Upper lobe of left lung (tissue), 6 donors: ENCODE measurements at places on chromosomes 7 and 10. TPM values are rescaled to one million over a fixed set of nuclear protein-coding genes. Genes with fewer than 3 reads are reported as not detected.

GRCh38 chr7:37297546-37297945 lies 151.1 kb downstream of the ELMO1 start:
- no peaks in the 10 kb centered on the region for H3K4me1 ChIP-seq
- no peak overlapping the region for H3K27ac ChIP-seq
- H3K4me3 ChIP-seq = no peak overlapping the region
- no peaks in the 10 kb centered on the region for H3K36me3 ChIP-seq
- DNase-seq = no peak

The RAB19 gene
- total RNA-seq = 6.2 TPM

DNA sequence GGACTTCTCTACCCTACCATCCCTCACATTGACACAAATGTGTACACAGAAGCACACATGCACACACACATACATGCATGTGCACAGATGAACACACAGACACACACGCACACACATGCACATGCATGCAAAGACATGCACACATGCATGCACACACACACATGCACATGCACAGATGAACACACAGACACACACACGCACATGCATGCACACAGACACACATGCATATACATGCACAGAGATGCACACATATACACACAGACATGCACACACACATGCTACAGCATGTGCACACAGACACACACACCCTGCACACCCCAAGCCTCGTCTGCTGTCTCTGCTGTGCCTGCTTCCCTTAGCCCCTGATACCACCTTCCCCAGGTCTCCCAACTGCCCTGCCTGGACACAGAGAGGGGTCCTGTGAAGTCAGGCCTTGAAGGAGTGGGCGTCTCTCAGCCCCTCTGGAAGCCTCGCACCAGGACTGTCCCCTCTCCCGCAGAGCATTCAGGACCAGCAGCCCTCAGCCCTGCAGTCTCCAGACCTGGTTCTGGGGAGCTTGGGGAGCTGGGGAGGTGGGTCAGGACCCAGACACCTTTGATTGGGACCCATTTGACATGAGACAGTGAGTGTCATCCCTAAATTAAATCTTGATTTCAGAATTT lies 181.8 kb downstream of the DNAJB6 start:
- no peak overlapping the region for H3K4me3 ChIP-seq
- H3K27ac ChIP-seq = no peak overlapping the region
- no peak for DNase-seq
- no peaks in the 10 kb centered on the region for H3K4me1 ChIP-seq
- H3K36me3 ChIP-seq = no peaks in the 10 kb centered on the region
- no peaks in the 10 kb centered on the region for H3K27me3 ChIP-seq

The CALU gene
- 73.5 TPM for total RNA-seq

The C10orf53 gene
- total RNA-seq = not detected

The CPA1 gene
- not detected for total RNA-seq

The SHLD2 gene
- 19.8 TPM for total RNA-seq

GRCh38 chr10:69049566-69049961 lies 38.3 kb upstream of the SRGN start:
- H3K27me3 ChIP-seq = no peaks in the 10 kb centered on the region
- H3K4me3 ChIP-seq = no peak overlapping the region
- DNase-seq = no peak

The LHPP gene
- total RNA-seq = 16.5 TPM

GRCh38 chr10:98316170-98316569 lies 48.2 kb upstream of the LOXL4 start:
- peaks cover 13% of the 10 kb centered on the region for H3K4me1 ChIP-seq
- peak; percentile 35 for DNase-seq
- no peaks in the 10 kb centered on the region for H3K36me3 ChIP-seq
- H3K27ac ChIP-seq = no peak overlapping the region
- no peak overlapping the region for H3K4me3 ChIP-seq

The OPN4 gene
- not detected for total RNA-seq

GRCh38 chr10:132319853-132320653 lies 11.9 kb upstream of the LRRC27 start:
- peaks cover 6% of the 10 kb centered on the region for H3K4me1 ChIP-seq
- no peak for DNase-seq
- H3K27me3 ChIP-seq = no peaks in the 10 kb centered on the region

- H3K27ac ChIP-seq = no peak overlapping the region
Measured at GRCh38 chr10:30755441-30755953, 125.9 kb upstream of the LYZL2 start.

DNA sequence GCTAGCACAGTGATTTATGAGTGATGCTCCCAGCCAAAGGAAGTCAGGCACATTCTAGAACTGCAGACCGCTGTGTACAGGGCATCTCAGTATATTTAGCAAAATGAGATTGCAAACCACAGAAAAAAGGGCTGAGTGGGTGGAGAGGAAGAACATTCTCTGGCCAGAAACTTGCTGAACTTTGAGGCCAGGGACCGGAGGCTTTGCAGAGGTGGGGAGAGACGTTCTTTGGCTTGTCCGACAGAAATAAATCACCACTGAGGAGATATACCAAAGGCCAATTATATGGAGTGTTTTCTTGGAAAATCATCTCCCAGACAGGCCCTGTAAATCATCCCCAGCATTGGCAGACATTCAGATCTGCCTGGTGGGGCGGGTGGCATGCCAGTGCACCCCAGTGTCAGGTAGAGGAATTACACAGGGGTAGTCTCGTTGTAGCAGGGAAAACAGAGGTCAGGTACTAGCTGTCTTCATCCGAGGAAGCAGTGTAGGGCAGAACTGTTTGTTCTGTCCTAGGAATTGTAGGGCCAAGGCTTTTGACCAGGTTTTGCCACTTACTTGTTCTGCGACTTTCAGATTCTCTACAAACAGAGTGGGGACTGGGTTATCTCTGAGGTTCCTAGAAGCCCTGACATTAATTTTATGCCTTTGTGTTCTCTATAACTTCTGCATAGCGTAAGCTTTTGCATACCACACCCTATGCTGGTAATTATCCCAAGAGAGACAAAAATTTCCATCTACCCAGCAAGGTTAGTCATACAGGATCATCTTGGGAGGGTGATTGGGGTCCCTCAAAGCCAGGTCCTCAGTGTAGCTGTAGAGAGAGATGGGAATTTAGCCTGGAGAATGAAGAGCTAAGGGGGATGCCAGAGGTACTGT lies 655.6 kb downstream of the LRMDA start:
- H3K27me3 ChIP-seq = no peaks in the 10 kb centered on the region
- no peak for DNase-seq
- peaks cover 9% of the 10 kb centered on the region for H3K4me1 ChIP-seq
- no peaks in the 10 kb centered on the region for H3K36me3 ChIP-seq

DNA sequence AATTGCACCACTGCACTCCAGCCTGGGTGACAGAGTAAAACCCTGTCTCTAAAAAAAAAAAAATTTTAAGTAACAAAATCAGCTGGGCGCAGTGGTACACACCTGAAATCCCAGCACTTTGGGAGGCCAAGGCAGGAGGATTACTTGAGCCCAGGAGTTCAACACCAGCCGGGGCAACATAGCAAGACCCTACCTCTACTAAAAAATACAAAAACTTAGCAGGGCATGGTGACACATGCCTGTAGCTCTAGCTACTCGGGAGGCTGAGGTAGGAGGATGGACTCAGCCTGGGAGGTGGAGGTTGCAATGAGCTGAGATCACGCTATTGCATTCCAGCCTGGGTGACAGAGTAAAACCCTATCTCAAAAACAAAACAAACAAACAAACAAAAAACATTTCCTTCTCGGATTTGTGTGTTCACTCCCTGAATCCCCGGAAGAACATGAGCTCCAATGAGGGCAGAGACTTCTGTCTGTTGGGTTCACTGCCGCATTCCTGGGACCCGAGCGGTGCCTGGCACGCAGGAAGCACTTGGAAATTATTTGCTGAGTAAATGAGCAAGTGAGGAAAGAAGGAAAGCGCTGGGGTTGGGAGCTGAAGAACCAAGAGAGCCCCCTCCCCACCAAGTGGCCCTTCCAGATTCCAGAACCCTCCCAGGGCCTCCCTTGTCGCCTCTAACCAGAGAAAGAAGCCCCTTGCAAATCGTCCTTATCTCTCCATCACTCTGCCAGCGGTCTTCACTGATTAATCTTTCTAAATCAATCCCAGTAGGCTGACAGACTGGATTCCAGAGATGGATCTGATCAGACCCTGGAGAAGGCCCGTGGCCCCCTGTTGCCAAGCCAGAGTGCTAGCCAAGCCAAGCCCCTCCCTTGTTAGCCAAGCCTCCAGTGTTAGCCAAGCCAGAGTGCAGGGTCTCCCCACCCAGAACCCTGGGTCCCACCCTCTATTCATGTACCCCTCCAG lies 6.2 kb downstream of the TNRC18 start:
- no peaks in the 10 kb centered on the region for H3K27me3 ChIP-seq
- H3K4me1 ChIP-seq = peaks cover 32% of the 10 kb centered on the region
- DNase-seq = no peak
- peak overlapping the region; percentile 89 for H3K4me3 ChIP-seq
- no peaks in the 10 kb centered on the region for H3K36me3 ChIP-seq

The HELLS gene
- total RNA-seq = 4.0 TPM

DNA sequence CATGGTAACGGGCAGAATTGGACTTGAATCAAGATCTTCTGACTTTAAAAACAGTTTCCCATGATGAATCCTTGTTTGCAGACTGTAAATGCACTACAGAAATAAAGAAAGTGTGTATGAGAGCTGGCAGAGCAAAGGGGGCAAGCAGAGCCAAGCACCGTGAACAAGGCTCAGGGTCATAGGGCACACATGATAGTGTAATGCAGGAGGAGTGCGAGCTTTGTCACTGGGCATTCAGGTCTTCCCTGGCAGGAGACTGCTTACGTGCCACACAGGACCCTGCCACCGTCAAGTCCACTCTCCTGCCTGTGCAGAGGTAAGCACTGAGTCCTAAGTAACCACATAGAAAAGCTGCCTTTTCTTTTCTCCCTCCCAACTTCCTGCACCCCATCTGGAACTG lies 93.1 kb upstream of the NPVF start:
- no peak for DNase-seq
- H3K4me1 ChIP-seq = no peaks in the 10 kb centered on the region
- no peaks in the 10 kb centered on the region for H3K36me3 ChIP-seq
- H3K4me3 ChIP-seq = no peak overlapping the region

The SNCG gene
- total RNA-seq = 8.6 TPM

GRCh38 chr10:99161165-99161564 lies 74.5 kb downstream of the HPSE2 start:
- H3K27me3 ChIP-seq = no peaks in the 10 kb centered on the region
- no peak overlapping the region for H3K27ac ChIP-seq
- DNase-seq = no peak
- no peaks in the 10 kb centered on the region for H3K4me1 ChIP-seq
- no peaks in the 10 kb centered on the region for H3K36me3 ChIP-seq

GRCh38 chr7:135666156-135666555 lies 3.8 kb downstream of the STMP1 start:
- no peaks in the 10 kb centered on the region for H3K27me3 ChIP-seq
- no peak for DNase-seq
- no peaks in the 10 kb centered on the region for H3K36me3 ChIP-seq
- H3K27ac ChIP-seq = no peak overlapping the region
- H3K4me3 ChIP-seq = no peak overlapping the region

DNA sequence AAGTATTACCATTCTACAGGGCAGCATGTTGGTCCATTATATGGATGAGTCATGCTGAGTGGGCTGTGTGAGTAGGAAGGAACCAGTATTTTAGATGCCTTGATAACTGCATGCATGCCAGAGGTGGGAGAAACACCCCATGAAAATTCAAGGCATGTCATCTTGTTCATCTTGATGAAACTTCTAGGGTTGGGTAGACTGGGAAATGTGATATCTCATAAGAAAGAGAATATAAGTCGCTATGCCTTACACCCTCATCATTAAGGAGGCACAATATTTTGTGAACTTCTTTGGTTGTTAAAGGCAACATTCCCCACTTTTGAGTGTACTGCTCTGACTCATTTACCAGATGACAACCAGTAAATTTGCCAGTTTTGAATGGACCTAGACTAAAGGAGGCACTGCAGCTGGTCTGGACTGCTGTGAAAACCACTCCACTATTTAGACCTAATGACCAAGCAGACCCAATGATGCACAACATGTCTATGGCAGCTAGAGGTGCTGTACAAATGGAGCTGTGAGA lies 48.0 kb downstream of the ZNF365 start:
- no peak overlapping the region for H3K4me3 ChIP-seq
- no peaks in the 10 kb centered on the region for H3K4me1 ChIP-seq
- no peak overlapping the region for H3K27ac ChIP-seq
- no peaks in the 10 kb centered on the region for H3K27me3 ChIP-seq
- DNase-seq = no peak

GRCh38 chr7:82335927-82336326 lies 107.7 kb downstream of the CACNA2D1 start:
- no peak overlapping the region for H3K4me3 ChIP-seq
- no peaks in the 10 kb centered on the region for H3K27me3 ChIP-seq
- DNase-seq = no peak
- H3K27ac ChIP-seq = no peak overlapping the region
- no peaks in the 10 kb centered on the region for H3K36me3 ChIP-seq

- H3K4me1 ChIP-seq = peaks cover 21% of the 10 kb centered on the region
- no peak overlapping the region for H3K4me3 ChIP-seq
- peaks cover 45% of the 10 kb centered on the region for H3K36me3 ChIP-seq
Measured at GRCh38 chr7:26187380-26188205, 13.0 kb downstream of the HNRNPA2B1 start.

GRCh38 chr10:12635127-12635541 lies 285.8 kb downstream of the CAMK1D start:
- H3K27me3 ChIP-seq = no peaks in the 10 kb centered on the region
- H3K27ac ChIP-seq = no peak overlapping the region
- H3K4me3 ChIP-seq = no peak overlapping the region
- H3K36me3 ChIP-seq = no peaks in the 10 kb centered on the region
- H3K4me1 ChIP-seq = no peaks in the 10 kb centered on the region

DNA sequence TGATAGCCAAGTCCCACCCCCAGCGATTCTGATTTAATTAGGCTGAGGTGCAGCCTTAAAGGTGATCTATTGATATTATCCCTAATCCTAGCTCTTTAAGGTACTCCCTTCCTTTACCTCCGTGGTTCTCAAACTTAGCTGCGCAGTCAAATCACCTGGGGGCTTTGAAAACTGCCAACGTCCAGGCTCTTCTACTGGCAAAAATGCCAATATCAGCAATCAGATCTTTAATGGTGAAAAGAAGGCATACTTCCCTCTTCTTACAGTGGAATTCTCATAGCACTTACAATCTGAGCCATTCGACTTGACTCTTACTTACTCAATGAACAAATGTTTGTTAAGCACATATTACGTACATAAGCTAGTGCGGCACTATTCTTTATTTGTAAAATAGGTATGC lies 704 bp upstream of the SLC35B4 start:
- H3K4me3 ChIP-seq = peak overlapping the region; percentile 90
- DNase-seq = no peak
